A172 (cell line): ENCODE measurements at places on chromosomes 5 and 9. TPM values are rescaled to one million over a fixed set of nuclear protein-coding genes. Genes with fewer than 3 reads are reported as not detected.

Gene SLCO4C1
- total RNA-seq: not detected in 2 replicates

Gene CYLC2
- not detected in 2 replicates for total RNA-seq

DNA sequence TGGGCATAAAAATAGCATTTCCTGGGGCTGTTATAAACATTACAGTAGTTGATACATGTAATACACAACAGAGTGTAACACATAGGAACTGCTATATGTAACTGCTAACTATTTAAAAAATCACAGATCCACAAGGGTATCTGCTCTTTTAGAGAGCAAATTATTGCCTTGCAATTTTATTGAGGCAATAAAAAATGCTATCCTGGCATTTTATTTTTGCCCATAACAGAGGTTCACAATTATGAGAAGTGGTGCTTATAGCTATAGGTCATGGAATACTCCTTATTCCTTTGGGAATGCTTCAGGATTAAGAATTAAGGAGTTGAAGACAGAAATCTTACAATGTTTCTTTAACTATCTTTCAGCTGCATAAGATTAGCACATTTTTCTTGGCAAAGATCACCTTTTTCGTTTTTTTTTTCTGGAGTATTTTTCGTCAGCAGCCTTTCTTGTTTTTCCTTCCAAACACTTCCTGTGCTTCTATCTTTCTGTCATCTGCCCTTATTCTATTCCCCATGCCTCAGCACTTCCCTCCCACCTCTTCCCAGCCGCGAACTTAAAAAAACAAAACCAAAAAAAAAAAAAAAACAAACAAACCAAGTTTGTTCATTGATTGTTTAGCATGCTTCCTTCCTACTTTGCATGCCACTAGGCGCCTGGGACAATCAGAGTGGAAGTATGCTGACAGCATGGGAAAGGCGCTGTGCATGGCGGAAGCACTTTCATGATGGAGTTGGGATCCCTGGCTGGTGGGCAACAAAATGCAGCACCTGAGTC lies 264.2 kb downstream of the MAST4 start:
- DNase-seq: no peak

- no peak for DNase-seq
Measured at GRCh38 chr9:112531666-112532282, 45.1 kb downstream of the KIAA1958 start.

DNA sequence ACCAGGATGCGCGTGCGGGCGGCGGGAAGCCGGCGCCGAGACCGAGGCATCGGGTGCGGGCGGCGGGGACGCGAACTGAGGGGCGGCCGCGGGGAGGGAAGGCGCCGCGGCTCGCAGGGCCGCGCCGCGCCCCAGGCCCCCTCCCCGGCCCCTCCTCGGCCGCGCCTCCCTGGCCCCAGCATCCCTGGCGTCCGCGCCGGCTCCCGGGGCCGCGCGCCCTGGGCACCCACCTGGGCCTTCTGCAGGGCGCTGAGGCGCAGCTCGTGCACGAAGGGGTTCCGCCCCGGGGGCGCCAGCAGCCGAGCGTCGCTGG lies 324 bp downstream of the LPCAT1 start:
- no peak for DNase-seq

DNA sequence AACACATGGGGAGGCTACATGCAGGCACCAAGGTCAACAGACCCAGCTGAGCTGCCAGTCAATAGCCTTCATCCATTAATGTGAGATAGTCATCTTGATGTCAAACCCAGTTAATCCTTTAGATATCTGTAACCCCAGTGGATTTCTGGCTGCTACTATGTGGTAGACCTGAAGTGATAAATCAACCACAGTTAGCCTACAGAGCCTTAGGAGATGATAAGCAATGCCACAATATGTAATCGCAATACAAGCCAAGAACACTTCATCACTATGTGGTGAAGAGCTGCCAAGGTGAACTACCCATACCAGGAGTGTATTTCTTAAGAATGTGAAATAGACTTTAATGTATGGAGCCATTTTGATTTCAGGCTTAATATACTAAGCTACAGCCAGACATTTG lies 1175.5 kb downstream of the DTWD2 start:
- DNase-seq: peak; percentile 23

GRCh38 chr9:98859941-98860340 lies 52.5 kb downstream of the GALNT12 start:
- no peak for DNase-seq
